ENCODE measurements at places on chromosomes 3 and 15.
A peak's percentile ranks its signal among the peaks of the same experiment; 100 is the strongest.

GRCh38 chr15:50100486-50100885 lies 18.5 kb downstream of the ATP8B4 start:
- no peak for DNase-seq

- DNase-seq, result no peak
Observed at GRCh38 chr15:66566963-66567531, 1.2 kb upstream of the LCTL start.

GRCh38 chr3:48467110-48467454 lies 20.5 kb downstream of the ATRIP start:
- no peak for DNase-seq

DNA sequence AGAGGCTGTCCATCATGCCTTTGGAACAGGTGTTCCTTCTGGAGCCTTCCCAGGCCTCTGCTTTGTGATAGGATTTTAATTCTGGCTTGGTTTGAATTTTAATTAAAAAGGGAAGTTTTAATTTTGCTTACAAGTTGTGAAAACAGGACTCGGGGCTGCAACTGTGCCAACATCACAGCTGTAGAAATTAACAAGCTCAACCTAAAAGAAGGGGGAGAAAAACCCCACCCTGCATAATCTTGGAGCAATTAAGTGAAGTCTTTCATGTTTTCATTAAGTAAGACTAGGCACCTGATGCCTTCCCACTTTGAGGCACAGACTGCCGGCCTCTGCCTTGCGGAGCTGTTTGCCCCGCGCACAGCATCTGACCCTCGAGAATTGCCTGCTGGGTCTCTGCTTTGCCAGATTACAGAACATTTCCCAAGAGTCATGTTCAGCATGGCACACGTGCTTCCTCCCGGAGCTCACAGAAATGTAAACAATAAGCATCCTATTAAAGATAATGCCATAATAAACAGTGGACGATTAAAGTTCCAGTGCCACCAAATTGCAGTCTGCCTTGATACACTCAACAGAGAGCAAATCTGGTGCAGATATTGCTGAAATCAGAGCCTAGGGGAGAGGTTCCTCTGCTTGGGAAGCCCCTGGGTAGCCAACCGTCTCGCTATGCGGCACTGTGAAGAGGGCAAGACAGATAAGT lies 364.2 kb downstream of the LRTM1 start:
- DNase-seq, result no peak

- no peak for DNase-seq
Observed at GRCh38 chr3:141303481-141304223, 64.7 kb upstream of the ZBTB38 start.

GRCh38 chr3:112759210-112759609 lies 87.5 kb downstream of the CD200R1L start:
- DNase-seq, result no peak

DNA sequence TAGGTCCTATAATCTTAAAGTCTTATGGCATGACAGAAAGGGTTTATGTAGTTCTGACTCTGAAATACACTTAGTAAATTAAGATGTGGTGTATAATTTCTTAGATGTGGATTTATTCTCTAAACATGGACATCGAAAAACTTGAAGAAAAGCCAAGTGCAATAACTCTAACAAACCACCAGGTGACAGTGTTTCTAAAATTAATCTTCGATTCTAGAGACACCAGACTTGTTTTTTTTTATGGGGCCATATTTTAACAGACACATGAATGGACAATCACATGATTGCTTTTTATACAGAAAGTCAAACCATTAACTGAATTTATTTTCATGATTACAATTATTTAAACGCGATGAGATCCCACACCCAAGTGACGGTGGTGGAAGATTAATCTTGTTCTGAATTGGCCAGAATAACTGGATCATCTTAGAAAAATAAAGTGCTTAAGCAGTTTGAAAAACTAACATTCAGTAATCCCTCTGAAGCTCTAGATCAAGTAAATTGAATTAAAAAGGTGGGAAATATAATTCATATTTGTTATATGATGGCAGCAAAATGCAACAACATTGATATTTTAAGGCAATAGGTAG lies 305.1 kb downstream of the LSAMP start:
- DNase-seq, result no peak

- DNase-seq, result no peak
Observed at GRCh38 chr15:65913631-65914199, 44.4 kb downstream of the RAB11A start.

GRCh38 chr3:39339086-39339485 lies 9.6 kb downstream of the CCR8 start:
- DNase-seq, result no peak

DNA sequence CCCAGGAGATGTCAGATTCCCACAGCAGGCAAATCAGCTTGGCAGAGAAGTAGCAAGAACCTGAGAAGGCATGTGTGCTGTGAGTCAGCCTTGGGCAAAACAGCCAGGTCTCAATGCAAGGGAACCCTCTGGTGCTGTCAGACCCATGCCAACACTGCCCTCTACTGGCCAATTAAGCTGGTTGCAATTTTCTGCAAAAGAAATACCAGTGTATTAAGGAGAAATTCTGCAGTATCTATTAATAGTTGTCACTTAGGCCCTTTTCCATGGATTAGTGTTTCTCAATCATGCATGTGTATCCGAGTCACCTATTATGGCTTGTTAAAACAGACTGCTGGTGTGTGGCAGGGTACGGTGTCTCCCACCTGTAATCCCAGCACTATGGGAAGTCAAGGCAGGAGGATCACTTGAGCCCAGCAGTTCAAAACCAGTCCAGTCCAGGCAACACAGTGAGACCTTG lies 26.2 kb downstream of the MAP4 start:
- peak; percentile 84 for DNase-seq

GRCh38 chr15:67927501-67928168 lies 87.8 kb upstream of the RNU6-1 start:
- DNase-seq, result no peak

GRCh38 chr15:62301993-62302675 lies 137.0 kb upstream of the C2CD4B start:
- DNase-seq, result no peak

DNA sequence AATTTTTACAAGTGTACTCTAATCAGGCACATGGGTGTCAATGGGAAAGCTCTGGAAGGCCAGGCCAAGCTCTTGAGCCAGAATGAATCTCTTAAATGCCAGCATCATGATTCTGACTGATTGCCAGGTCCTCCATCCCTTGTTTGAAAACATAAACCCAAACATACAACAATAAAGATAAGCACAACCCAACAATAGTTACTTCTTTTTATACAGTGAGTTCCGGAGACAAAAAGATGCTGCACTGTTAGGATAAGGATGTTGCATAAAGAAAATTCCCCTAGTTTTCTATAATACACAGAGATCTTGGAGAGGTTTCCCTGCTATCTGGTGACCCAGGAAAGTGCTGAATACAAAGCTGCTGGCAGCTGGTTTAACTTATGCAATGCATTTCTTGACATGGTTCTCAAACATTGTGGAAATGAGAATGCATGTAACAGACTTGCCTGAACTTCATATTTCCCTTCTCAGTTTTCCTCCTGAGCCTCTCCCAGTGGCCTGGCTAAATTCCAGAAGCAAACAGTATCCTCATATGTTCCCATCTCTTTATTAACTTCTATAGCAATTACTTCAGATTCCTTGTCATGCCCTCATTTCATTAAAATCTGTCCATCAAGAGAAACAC lies 180.1 kb upstream of the PRICKLE2 start:
- no peak for DNase-seq

DNA sequence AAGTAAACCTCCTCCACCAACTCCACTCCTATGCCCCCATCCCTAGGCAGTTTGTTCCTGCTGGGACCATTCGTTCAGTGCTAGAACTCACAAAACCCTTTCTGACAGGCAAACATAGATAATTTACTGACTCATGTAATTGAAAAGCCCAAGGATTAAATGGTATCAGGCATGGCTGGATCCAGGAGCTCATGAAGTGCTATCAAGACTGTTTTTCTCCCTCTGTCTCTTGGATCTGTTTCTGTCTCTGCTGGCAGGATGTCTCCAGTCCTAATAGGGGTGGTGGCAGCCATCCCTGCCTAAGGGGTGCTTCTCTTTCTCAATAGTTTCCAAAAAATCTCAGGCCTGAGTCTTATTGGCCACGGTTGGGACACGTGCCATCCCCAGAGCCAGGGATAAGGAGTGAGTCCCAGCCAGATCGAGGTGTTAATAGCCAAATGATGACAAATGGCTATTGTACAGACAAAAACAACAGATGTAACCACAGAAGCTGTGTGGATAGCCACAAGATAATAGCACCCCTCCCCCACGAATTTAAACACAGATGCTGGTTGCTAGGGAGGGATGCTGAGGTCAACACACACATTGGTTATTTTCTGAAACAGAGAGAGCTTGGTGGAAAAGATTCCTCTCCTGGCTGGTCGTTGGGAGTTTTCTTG lies 168.6 kb downstream of the SHQ1 start:
- DNase-seq, result no peak

GRCh38 chr15:79180318-79180717 lies 89.7 kb upstream of the RASGRF1 start:
- DNase-seq, result no peak

DNA sequence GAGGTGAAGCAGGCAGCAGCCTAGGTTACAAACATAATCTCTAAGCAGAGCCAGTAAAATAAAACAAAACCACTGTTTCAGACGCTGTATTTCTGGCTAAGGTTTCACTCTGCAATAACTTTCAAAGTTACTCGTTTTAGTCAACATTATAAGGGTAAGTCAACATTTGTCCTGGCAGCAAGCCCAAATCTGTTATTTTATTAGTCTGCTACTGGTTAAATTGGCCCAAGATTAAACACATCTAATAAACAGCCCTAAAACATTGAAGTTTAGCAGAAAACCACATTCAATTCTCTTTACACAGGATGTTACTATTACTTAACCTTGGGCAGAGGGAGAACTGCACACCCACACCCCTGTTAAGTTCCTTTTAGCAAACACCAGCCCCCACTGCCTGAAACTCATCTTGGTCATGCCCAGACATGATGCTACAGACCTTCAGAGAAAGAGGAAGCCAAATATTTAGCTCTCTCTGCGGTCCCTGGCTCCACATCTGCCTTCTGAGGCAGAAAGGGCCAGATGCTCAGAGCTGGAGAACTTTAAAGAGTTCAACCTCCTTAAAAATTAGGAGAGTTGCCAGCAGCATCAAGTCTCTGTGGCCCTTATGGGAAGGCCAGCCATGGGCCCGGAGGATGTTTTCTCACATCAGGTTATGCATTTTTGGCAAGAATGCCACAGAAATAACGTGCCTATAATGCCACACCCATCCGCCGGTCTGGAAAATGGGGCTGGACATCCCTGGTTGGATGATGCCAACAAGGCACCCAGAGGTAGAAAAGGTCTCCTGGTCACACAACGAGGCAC lies 17.9 kb downstream of the ARHGEF3 start:
- DNase-seq, result peak; percentile 69

- DNase-seq, result no peak
Observed at GRCh38 chr15:59011262-59011952, 23.9 kb downstream of the RNF111 start.

GRCh38 chr3:280681-281080 lies 84.1 kb downstream of the CHL1 start:
- DNase-seq, result no peak

GRCh38 chr15:70137967-70138366 lies 40.2 kb upstream of the TLE3 start:
- no peak for DNase-seq

DNA sequence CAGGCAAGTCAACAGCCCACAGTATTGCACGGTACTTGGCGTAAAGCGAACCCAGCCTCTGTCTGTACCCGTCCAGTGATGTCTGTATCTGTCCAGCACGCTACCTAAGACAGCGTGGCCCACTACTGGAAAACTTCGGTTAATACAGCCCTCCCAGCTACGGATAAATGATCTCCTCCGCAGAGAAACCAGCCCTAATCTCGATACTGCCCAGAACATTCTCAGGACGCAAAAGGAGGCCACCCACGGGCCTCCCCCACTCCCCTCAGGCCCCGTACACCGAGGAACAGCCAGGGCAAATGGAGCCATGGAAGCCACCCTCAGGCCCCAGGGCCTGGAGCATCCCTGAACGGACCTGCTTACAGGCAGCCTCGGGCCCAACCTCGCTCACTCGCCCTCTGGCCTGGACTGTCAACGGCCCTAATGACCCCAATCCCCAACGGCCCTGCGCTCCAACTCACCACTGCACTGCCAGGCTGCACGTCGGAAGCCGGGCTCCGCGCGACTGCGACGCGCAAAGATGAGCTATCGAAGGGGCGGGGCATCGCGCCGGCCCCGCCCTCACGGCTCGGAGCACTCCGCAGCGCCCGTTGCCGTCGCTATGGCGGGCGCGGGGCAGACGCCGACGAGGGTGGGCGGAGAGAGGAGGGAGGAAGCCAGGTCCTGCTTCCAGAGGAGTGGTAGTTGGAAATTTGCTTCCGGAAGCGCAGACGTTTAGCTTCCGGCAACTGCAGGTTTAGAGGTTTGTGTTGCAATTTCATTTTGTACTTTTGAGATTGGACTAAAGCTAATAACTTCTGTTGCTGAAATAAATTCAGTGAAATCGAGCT lies at the start of gene SKIC8:
Gene SKIC8 (minus strand): TSS at position 509 of the 830 bp plus-strand sequence. CDS start 3,923 bp downstream, outside the sequence.
- peak; percentile 93 for DNase-seq

DNA sequence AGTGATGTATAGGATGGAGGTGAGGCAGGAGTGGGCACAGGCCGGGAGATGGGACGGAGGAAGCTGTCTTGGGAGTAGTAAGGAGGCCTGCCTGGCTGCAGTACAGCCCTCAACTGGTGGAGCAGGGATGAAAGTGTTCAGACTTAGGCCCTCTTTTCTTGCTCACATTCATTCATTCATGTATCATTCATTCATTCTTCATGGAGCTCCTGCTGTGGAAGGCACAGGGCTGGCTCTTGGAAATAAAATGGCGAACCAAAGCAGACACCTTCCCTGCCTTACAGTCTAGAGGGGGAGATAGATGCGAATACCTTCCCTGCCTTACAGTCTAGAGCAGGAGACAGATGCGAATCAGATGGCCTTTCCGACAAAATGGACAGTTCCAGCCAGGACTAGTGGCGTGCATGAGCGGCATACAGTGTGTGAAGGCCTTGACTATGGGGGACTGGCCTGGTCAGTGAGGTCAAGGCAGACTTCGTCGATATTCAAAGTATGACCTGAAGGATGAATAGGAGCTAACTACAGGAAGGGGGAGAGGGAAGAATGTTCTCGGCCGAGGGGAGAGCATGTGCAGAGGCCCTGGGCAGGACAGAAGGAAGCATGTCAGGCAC lies 143.2 kb upstream of the TLE3 start:
- DNase-seq, result peak; percentile 16

- DNase-seq, result no peak
Observed at GRCh38 chr3:59302442-59302841, 252.6 kb upstream of the CFAP20DC start.

GRCh38 chr15:77816983-77817382 lies 184.3 kb upstream of the LINGO1 start:
- DNase-seq, result no peak

- no peak for DNase-seq
Observed at GRCh38 chr15:85282504-85283115, 97.8 kb upstream of the AKAP13 start.

DNA sequence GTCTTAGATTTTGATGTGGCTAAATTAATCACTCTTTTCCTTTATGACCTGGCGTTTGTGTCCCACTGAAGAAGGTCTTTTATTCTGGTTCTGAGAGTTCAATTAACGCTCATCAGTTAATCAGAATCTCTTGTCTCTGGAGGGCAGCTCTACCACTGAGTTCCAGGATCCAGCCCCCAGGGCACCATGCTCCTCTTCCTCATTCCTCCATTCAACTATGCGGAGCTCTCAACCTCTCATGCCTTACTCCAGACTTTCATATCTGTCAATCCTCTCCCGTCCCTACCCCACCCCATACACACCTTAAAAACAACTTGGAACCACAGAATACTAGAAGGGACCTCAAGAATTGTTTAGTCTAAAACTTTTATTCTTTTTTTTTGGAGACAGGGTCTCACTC lies 4.8 kb upstream of the ABHD5 start:
- no peak for DNase-seq

- no peak for DNase-seq
Observed at GRCh38 chr15:65331811-65332210, 27.3 kb downstream of the RNU5B-1 start.

- DNase-seq, result no peak
Observed at GRCh38 chr3:156587760-156588069, 32.8 kb upstream of the SSR3 start.
